Gastrocnemius medialis (tissue), 4 donors: ENCODE measurements at places on chromosomes 3 and 15.
A peak's percentile ranks its signal among the peaks of the same experiment; 100 is the strongest.

GRCh38 chr3:56962206-56962605 is 98.3 kb upstream of the SPATA12 start:
- no peak for DNase-seq

- no peak for DNase-seq
Measured at GRCh38 chr15:38745126-38745525, 180.5 kb upstream of the RASGRP1 start.

DNA sequence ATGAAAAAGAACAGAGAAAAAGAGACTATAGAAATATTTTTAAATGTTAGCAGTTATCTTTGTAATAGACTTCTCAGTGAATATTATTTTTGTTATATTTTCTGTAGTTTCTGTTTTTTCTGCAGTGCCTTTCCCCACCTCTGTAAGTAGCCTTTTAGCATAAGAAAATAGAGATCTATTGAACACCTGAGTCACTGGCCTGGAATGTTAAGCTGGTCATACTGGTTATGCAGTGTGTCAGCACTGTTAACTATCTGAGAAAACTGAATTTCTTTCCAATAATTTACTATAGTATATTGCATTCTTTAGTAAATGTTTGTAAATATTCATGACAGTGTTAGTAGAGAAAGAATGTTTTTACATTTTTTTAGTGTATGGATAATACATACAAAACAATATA is 79.8 kb downstream of the NECTIN3 start:
- DNase-seq: no peak

DNA sequence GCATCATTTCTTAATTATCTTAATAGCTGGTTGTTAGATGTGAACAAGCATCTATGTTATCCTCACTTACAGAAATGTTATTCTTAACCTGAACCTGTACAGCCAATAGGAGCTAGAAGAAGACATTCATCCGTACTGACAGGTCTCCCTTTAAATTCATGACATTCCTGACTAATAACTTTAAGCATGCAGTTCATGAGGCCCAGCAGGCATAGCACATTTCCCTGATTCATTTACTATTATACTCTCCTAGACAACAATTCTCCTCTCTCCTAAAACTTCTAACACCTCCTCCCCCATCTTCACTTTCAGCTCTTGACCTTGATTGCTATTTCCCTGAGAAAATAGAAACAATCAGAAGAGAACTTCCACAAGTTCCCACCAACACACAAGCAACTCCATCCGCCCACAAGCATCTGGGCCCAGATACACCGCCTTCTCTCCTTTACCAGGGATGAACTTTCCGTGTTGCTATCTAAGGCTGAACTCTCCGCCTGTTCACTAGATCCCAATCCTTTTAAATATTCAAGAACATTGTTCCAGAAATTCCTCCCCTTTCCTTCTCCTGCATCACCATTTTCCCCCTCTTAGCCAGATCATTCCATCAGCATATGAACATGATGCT is 62.9 kb upstream of the SPRED1 start:
- no peak for DNase-seq

DNA sequence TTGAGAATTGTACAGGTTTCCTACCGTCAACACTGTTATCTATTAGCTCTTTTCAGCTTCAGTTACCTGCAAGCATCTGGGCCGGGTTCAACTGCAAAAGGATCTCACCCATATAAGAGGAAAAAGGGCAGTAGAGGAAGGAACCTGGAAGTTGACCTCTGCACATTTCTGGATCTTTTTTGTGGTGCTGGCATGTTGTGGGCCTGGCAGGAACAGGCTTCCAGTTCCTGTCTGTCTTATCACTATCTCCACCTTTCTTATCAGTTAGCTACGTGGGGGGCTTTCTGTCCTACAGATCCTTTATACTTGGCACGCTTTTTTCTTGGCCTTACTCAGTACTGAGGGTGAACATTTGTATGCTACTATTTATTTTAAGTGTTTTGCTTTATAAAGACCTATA is 42.2 kb upstream of the TJP1 start:
- DNase-seq: no peak

DNA sequence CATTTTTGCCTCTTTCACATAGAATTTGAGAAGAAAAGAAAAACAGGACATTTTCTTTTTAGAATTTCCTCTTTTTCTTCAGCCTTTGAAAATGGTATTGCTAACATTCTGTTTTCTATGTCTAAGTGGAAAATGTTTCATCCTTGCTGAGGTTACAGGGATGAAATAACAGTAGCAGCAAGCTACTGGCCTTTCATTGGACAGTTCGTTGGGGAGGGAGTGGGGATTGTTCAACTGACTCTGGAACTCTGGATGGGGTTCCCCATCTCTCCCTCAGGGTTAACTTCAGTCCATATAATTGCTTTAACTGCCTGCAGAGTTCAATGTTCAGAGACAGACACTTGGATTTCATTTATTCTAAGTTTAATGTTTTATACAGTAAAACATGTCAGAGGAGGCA is 346.0 kb downstream of the NLGN1 start:
- DNase-seq: no peak

DNA sequence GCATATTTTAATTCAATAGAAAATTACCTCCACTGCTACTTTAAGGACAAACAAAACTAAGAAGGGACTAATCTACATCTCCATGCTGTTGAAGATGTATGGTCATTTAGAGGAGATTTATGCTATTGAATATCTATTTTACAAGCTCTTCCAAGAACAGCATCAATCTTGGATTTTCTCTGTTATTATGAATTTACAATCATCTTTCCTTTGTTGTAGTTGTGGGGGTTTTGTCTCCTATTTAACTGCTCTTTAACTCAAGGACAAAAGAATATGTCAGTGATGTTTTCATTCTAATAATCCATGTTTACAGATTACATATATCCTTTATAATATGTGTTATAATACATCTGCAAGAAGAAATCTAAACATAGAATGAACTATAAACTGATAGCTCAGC is 907.8 kb downstream of the ROBO2 start:
- DNase-seq: no peak

GRCh38 chr3:9817436-9817835 is 7.4 kb downstream of the TTLL3 start:
- DNase-seq: no peak

- peak; percentile 99 for DNase-seq
Measured at GRCh38 chr3:129226374-129226773, 23.0 kb upstream of the COPG1 start.

DNA sequence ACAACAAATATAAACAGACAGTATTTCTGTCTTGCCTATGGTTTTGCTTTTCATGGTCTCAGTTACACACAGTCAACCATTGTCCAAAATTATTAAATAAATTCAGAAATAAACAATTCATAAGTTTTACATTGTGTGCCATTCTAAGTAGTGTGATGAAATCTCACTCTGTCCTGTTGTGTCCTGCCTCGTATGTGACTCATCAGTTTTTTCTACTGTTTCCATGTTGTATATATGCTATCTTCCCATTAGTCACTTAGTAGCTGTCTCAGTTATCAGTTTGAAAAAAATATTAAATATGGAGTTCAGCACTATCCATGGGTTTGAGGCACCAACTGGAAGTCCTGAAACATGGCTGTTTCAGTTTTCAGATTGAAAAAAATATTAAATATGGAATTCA is 282.4 kb upstream of the GRM7 start:
- DNase-seq: no peak

DNA sequence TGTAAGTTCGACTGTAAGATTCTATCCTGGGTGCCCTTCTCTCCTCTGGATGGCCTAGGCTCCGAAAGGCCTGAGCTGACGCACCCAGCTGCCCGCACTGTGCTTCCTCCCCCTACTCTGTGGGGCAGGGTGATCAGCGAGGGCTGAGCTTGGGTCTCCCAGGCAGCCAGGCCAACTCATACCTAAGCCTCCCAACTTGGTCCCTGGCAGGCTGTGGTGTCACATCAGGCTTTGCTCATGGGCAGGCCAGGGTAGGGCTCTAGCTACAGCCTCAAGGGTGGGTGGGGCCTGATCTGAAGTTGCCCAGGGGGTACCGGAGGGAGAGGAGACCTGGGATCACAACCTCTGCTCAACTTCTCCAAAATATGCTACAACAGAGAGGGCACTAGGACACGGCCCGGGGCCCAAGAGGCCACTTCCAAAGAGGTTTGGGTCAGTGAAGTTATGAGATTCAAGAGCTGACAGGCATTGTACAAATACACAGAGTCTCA is 123.1 kb downstream of the ADCY5 start:
- no peak for DNase-seq

DNA sequence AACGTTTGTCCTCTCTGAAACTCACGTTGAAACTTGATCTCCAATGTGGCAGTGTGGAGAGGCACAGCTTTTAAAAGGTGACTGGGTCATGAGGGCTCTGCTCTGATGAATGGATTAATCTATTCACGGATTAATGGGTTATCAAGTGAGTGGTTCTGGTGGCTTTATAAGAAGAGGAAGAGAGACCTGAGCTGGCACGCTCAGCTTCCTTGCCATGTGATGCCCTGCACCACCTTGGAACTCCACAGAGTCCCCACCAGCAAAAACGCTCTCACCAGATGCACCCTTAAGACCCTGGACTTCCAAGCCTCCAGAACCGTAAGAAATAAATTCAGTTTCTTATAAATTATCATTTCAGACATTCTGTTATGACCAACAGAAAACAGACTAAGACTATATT is 2.6 kb downstream of the PPP1R2 start:
- DNase-seq: no peak

DNA sequence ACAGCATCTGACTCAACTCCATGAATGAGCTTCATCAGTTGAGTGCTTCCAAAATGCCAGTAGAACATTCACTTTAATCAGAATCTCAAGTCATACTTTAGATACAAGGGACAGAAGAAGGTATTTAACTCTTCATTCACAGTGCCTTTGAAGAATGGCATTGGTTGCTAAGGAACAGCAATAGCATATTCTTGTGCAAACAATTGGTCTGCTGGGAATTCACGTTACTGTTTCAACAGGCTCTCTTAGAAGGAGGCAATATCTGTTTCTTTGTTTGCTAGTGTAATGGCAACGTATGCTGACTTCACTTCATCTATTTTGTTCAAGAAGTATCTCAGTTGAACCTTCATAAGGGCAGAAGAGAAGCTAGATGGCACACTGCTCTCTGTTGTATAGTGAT is 113.9 kb downstream of the TMEM108 start:
- DNase-seq: no peak

- DNase-seq: no peak
Measured at GRCh38 chr3:147619921-147620560, 210.9 kb downstream of the ZIC1 start.

- DNase-seq: no peak
Measured at GRCh38 chr3:71625676-71626075, 42.1 kb upstream of the FOXP1 start.

GRCh38 chr3:192802957-192803899 is 75.9 kb upstream of the FGF12 start:
- DNase-seq: no peak

GRCh38 chr3:129231331-129232119 is 17.9 kb upstream of the COPG1 start:
- DNase-seq: no peak

GRCh38 chr3:117358717-117359314 is 649.2 kb downstream of the TUSC7 start:
- DNase-seq: no peak

DNA sequence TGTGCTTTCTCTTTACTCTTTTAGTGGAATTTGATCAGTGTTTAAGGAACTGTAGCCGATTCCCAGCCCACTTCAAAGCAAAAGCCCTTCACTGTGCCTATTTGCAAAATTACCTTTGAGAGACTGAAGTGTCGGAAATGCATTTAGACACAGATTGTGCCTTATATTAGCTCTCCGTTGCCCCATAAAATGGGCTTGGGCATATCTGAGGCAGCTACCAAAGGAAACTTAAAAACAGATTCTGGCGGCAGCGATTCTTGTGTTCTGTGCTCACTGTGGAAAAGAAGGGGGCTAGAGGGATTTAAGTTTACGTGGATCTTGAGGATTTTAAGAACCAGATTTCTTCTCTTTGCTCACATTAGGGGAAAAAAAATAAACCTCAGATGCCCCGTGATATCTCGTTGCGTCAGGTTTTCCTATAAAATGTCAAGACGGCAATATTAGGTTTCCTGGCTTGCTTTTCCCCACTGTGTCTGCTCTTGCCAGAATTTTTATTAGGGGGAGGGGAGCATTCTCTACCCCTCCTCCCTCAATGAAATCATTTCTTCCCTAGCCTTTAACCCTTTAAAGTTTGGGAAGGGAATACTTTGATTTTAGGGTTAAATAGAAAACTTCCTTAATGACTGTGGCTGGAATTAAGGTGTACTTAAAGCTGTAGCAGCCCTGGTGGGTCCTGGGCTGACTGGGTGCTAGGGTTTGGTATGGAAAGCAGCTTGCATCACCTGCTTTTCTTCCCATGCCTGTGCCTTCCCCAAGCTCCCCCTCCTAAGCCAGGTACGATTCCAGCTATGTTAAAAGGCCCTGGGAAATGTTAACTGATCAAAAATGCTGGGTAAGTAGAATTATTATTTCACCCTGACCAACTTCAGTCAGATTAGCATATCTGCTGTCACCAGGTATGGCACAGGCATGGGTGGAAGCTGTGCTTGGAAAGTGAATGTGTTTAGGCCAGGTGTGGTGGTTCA is 73.8 kb downstream of the SMAD3 start:
- no peak for DNase-seq

DNA sequence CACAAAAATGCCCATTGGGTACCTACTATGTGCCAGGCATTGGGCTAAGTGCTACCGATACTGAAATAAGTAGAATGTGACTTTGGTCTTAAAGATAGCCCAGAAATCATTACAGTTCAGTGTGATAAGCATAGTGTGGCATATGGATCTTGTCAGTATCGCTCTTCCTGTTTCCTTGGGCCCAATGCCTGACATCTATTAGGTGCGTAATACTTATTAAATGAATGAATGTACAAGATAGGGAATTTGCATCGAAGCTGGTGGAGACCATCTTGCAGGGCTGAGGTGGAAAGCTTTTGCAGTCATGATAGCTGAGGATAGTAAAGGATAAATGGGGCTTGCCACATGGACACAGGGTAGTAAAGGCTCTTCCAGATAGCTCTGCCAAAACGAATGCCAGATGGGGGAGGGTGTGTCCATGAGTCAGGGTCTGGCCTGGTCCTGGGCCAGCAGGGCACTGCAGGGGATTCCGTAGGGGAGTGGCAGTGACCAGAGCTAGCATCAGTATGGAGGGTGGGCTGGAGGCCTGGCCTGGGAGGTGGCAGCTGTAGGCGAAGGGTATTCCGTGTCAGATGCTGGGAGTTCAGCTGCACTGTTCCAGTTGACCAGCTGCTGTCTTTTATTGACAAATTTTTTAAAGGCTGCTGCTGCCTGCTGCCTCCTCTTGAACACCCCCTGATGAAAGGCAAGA is 23.5 kb downstream of the TSEN2 start:
- DNase-seq: no peak

GRCh38 chr15:72154316-72154715 is 36.1 kb downstream of the SENP8 start:
- DNase-seq: no peak

GRCh38 chr3:133271539-133271938 is 128.3 kb upstream of the BFSP2 start:
- no peak for DNase-seq
